Activated CD4-positive, CD25-positive, alpha-beta regulatory T cell treated with anti-CD3 and anti-CD28 coated beads, Interleukin-2, amount 50 U/mL, for 72 hours (primary cell): ENCODE measurements at places on chromosomes 4 and X.

DNA sequence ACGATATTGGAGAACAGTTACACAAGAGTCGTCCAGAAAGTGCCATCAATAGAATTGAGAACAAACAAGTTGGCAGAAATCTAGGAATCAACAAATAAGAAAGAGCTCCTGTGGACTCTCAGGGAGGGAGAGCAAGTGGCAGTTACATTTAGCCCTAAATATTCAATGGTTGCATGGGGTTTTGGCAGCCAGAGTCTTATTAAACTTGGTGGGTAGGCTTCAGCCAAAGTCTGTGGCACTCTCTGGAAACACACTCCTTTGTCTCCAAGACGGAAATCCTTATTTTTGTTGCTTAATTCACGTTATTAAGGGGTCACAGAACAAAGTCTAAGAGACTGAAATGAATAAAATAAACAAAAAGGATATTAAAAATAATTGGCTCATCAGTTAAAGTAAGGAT is 742.2 kb upstream of the ATOH1 start:
- no peak for DNase-seq

DNA sequence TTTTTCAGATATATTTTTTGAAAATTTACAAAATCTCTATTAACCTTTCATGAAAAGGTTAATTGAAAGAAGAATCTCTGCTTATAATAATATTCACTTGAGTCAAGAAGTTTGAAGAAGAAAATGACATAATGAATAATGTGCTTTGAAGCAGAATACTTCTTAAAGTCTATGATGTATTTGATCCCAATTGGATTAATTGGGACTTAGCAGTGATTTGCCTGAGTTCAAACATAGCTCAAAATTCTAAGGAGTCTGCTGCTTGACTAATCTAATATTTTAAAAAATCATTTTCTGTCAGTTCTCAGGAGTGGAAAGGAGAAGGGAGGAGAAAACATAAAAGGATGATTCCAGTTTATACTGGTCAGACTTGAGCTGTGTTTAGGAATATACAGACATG is 1150.4 kb upstream of the INTU start:
- no peak for DNase-seq

DNA sequence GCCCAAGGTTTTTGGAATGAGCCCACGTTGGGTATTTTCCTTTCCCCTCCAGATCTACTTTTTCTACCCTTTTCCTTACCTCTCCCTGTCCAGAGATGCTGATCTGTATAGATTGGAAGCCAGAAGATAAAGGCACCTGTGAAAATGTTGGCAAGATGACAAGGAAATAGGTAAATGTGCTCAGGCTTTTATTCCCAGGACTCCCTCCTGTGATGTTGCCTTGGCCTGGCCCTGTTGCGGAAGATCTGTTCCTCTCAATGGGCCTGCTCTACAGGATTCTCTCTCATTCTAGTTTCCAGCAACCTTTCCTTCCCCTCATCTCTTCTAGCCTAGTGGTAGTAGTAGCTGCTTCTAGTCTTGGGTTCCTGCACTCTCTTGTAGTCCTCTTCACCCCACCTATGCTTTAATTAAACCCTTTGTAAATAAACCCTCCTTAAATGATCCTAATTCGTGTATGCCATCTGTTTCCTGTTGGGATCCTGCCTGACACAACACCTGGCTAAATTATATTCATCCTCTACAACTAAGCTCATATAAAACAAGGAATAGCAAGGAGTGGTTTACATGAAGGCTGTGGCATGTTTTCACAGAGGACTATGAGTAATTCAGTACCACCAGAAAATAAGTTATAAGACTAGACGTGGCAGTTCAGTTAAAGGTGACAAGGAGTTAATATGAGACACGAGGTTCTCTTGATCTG is 95.7 kb upstream of the MAOA start:
- no peak for DNase-seq

- no peak for DNase-seq
These were observed 122.3 kb upstream of the NEIL3 start for GRCh38 chr4:177187371-177187770.

DNA sequence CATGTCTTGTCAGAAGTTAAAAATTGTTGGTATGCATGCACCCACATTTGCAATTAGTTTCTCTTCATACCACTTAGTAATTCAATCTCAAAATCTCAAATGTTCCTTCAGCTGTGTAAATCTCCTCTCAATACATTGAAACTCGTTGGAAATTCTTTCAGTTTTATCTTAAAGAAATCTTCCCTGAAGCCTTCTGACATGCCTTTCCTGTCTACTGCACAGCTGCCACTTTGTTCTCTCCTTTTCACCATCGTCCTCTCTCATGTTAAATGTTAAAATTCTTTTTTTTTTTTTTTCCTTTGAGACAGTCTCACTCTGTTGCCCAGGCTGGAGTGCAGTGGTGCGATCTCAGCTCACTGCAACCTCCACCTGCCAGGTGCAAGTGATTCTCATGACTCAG is 30.9 kb downstream of the MCUB start:
- no peak for DNase-seq

GRCh38 chr4:33831442-33832066 is 2412.8 kb downstream of the ARAP2 start:
- DNase-seq = no peak

GRCh38 chr4:88744609-88745008 is 47.0 kb upstream of the NAP1L5 start:
- no peak for DNase-seq

GRCh38 chr4:20428436-20429160 is 176.9 kb downstream of the SLIT2 start:
- DNase-seq = no peak

- no peak for DNase-seq
These were observed 791 bp downstream of the SMIM20 start for GRCh38 chr4:25914670-25915352.

DNA sequence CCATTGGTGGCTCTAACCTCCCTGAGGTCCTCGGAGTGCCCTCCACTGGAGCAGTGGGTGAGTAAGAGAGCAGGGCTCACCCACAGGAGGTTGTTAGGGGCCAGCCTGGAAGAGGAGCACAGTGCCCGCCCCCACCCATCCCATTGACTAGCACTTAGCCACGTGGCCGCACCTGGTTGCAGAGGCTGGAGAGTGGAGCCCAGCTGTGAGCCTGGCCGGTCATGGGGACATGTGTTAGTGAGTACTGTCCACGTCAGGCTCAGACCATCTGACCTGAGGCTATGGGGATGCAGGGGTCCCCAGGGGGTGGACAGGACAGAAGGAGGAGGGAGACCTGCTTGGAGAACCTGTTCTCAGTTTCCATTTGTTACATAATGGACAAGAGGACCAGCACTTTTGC is 1.4 kb upstream of the MAN2B2 start:
- DNase-seq = no peak

DNA sequence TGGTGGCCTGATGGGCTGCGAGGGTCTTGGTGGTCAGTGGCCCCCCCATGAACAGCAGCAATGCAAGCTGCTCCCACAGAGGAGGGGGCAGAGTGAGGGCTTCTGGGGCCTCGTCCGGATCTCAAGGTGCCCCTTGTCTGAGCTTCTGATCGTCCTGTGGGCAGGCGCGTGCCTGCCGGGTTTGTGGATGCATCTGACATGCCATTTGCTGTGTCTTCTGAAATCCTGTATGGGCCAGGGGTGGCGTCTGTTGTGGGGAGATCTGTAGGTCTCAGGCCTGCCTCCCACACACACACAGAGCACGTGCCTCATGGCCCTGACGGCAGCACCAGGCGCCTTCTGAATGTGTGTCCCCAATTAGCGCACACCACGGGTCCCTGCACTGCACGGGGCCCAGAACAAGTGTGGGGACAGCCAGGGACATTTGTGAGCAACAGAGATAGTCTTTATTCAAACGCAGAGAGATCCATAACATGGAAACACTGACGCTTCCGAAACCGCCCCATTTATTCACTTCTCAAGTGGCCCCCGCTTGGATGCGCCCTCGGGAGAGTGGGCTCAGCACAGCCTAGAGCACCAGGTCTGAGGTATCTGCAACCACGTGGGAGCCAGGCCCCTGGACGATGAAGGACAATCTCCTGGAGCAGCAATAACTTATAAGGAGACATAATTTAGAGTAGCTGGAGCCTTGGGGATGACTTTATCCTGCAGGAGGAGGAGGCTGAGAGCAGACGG is 5.7 kb downstream of the SPON2 start:
- DNase-seq = no peak

GRCh38 chrX:632366-633042 is 1.9 kb downstream of the SHOX start:
- DNase-seq = no peak

- no peak for DNase-seq
These were observed 29.7 kb upstream of the LNX1 start for GRCh38 chr4:53620956-53621355.
